Stimulated activated CD8-positive, alpha-beta memory T cell treated with anti-CD3 and anti-CD28 coated beads, Interleukin-7, amount 100 ng/mL, for 4 hours (primary cell): ENCODE measurements at places on chromosomes 6 and 20.

DNA sequence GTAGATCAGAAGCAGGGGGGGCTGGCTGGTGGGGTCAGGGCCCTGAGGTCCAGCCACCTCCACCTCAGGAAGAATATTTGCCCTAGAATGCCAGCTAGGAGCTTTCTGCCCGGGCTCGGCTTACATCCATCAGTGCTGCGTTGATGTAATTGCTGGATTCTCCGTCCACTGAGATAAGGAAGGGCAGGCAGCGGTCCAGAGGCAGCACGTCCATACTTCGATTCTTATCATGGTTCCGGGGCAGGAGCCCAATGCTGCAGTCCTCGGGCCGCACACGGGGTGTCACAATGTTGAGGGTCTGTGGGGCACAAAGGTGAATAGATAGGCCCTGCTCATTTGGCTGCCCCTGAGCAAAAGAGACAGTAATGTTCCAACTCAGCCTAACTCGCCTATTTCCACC lies 483.8 kb upstream of the CHD6 start:
- no peak for DNase-seq

DNA sequence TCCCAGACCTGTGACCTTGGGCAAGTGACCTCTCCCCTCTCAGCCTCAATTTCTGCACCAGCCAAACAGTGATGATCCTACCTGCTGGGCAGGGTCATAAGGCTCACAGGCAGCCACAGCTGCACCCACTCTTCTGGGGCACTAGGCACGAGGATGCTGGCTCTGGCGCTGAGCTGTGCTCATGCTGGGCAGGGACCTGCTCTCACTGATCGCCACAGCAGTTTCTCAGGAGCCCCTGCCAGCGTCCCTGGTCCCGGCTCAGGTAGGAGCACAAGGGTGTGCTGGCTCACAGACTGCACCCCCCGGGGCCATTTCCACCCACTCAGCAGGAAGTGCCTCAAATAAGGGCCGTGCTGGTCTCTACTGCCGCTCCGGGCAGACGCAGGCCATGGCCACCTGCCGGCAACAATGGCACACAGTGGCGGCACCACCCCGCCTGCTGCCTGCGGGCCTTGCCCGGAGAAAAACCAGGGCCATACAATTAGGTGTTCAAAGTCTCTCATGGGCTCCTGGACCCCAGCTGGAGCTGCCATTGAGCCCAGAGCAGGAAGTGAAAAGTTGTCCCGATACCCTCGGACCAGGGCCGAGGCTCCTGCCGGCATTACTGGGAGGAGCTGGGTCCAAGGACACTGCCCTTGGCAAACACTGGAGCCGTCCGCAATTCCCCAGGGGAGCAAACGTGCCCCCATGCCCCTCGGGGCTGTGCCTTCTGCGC lies 4.6 kb upstream of the CABLES2 start:
- DNase-seq: no peak

GRCh38 chr20:4813076-4813862 lies 91.6 kb downstream of the PRND start:
- no peak for DNase-seq

DNA sequence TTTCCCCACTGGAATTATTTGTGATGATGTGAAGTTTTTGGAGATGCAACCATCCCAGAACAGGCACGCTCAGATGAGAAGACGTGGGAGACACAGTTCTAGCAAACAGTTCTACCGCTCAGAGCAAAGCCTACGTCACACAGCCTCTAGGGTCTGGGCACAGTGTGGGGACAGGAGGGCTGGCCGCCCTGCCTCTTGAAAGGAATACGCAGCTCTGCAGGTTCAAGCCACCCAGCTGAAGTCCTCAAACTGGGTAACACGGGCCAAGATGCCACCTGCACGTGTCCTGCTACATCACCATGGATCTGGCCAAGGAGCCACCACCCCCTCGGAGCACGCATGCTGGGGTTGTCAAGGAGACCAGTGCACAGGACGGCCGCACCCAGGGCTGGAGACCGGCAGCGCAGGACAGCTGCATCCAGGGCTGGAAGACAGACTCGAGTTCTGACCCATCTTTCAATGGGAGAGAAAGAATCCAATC lies 75.0 kb downstream of the NOL4L start:
- DNase-seq: no peak

GRCh38 chr6:47759364-47759763 lies 22.5 kb upstream of the OPN5 start:
- DNase-seq: no peak

DNA sequence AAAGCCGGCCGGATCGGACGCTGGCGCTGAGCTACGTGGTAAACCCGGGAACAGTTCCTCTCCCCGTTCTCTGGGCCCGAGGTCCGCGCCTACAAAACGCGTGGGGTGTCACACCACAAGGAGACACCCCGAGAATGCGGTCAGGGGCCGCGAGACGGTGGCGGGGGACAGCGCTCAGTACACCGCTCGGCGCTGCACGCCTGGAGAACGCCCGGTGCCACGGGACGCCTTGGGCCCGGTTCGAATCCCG lies 670 bp downstream of the NCOA5 start:
- DNase-seq: peak; percentile 42

GRCh38 chr20:61295682-61296628 lies 43.9 kb downstream of the CDH4 start:
- DNase-seq: no peak

DNA sequence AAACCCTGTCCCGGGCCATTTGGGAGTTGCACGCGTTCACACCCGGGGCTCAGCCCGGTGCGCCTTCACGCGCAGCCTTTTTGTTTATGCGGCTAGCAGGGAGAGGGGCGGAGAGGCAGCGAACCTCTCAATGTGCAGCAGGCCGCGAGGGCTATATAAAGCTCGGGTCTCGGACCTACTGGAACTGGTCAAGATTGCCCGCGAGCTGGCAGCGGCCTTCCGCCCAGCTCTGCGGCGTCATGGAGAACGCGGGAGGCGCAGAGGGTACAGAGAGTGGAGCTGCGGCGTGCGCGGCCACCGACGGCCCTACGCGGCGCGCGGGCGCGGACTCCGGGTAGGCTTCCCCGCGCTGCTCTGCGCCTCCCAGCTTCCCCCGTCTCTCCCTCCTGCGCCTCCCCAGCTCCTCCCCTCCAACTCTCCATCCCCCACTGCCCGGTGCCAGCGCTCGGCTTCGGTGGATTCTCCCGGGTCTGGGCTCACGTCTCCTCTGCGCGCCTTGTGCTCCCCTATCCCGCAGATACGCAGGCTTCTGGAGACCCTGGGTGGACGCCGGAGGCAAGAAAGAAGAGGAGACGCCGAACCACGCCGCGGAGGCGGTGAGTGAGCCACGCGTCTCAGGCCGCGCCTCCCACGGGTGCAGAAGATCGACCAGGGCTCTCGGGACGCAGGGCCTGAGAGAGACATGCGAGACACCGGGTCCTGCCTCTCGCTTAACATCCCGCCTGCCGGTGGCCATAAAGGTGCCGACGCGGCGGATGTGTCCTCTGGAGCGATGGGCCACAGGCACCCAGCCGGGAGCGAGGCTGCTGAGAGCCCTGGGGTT lies at the start of gene RIPPLY2:
RIPPLY2 (plus strand) TSS at position 183 of the 823 bp plus-strand sequence; CDS start at position 240, 57 bp downstream.
- DNase-seq: no peak

GRCh38 chr6:39841291-39841690 lies 49.1 kb downstream of the DAAM2 start:
- no peak for DNase-seq

- no peak for DNase-seq
Measured at GRCh38 chr20:34938466-34939163, 17.0 kb downstream of the GSS start.

DNA sequence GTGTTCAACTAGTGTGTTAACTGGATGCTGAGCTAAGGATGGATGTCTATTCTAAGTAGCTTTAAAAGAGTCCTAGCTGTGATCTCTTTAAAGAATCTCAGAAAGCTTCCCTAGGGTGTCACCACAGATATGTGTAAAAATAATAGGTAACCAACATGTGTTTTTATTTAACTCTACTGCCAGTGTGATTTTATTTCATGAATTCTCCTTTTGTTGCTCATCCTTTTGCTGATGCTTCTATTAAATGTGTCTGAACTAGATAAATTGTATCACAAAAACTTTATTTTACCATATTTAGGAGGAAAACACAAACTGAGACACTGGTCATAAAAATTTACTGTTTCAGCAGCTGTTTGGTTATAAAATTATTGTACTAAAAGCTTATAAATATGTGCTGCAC lies 809.4 kb upstream of the CITED2 start:
- no peak for DNase-seq

DNA sequence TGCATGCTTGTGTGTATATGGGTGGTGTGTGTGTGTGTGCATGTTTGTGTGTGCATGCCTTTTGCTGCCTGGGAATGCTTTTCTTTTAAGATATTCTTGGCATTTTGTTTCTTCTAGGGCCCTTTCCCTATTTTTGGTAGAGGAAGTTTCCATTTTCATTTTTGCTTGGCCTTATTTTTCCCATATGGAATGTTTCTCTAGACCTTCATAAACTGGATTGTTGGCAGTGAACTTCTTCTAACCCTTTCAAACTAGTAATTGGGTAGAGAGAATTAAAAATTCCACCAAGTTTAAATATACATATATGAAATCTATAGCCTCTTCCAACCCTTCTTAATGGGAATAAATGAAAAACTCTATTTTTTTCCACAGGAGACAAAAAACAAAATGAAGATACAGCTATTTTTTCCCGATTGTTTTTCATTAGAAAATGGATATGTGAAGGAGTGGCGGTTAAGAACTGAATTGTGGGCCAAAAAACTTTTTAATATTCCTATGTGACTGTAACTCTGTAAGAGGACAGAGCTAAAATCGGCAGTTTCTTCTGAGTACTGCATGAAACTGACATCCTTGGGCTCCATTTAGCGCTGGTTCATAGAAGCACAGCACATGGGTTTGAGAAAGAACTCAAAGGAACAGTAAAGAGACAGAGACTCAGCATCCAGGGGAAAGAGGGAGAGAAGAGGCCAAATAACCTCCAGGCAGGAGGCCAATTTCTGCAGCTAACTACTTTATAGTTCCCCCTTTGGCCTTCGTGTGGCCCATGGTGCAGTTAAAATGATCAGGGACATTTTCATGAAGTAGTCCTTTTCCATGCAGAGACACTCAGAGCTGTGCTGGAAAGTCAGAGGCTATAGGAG lies 102.1 kb downstream of the TMEM170B start:
- DNase-seq: no peak

- no peak for DNase-seq
Measured at GRCh38 chr6:17869753-17870050, 117.7 kb downstream of the KIF13A start.

DNA sequence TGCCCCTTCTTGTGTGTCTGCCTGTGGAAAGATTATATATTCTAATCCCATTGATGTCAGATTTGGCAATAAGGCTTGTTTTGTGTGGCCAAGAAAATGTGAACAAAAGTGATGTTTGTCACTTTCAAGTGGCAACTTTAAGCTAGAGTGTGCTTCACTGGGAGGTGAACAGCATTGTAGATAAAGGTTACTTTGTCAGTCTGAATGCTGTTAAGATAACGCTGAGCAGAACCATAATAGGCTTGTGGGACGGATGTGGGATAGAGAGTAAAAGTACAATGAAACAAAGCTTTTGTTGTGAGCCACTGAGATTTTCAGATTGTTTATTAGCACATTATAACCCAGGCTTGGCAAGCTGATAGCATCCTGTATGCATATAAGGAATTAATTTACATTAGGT lies 303.8 kb upstream of the MAN1A1 start:
- no peak for DNase-seq

- DNase-seq: no peak
Measured at GRCh38 chr6:132287101-132287500, 114.2 kb downstream of the MOXD1 start.

- no peak for DNase-seq
Measured at GRCh38 chr6:8446391-8446790, 11.0 kb upstream of the SLC35B3 start.

GRCh38 chr20:52454660-52455059 lies 263.1 kb upstream of the ZFP64 start:
- DNase-seq: no peak

DNA sequence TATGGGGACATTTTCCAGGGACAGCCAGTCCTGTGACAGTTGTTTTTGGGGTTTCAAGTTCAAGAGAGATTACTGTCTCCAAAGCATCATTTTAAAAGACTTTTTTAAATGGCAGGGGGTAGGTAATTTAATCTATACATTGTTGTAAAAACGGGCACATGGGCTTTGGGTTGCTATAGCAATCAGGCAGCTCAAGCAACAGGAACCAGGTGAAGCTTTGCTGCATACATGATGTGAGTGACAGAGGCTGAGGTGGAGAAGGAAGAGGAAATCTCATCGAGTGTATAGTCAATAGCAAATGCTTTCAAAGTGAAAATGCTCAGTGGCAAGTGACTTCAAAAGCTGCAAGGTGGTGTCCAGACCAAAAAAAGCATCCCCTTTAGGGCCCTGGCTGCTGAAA lies 277.4 kb upstream of the JAG1 start:
- no peak for DNase-seq

DNA sequence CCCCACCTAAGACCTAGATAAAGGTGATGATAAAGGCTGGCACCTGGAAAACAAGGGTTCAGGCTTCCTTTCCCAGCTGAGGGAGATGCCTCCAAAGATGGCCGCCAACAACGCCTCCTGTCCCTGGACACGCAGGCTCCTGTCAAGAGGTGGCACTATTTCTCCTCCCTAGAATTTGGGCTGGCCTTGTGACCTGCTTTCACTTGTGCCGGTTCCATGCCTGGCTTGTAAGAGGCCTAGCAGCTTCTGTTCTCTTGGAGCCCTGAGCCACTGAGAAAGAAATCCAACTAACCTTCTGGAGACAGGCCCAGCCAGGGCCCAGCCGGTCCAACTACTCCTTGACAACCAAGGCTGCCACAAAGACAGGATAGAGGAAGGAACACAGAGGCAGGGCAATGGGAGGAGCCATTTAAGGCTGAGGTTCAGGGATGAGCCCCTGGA lies 60.2 kb upstream of the RALY start:
- peak; percentile 21 for DNase-seq

- DNase-seq: no peak
Measured at GRCh38 chr20:20552076-20552475, 160.4 kb downstream of the RALGAPA2 start.

DNA sequence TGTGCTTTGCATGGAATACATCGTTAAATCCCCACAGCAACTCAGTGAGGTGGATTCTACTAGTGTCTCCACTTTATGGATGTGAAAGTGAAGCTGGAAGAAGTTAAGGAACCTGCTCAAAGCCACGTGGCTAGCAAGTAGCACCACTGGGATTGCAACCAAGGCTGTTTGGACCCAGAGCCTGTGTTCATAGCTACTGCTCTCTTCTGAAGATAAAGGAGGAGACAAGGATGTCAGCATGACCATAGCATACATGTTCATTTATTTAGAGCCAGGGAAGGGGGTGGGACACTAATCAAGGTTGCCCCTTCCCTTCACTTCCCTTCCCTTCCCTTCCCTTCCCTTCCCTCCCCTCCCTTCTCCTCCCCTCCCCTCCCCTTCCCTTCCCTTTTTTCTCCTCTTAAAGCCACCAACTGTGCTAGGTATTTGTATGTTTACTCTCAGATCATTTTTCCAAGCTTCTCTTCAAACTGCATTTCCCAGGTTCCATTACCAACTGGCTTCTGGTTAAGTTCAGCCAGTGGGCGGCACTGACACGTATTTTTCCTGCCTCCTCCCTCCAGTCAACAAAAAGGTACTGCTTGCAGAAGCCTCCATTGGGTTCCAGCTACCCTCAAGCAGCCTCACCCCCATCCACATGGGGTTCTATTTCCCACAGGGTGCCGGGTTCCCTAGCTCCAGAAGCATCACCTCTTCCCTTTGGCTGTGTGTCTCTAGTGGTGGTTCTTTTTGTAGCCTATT lies 134.9 kb downstream of the BCAS1 start:
- DNase-seq: no peak
